ENCODE measurements at places on chromosomes 3 and 15.
A peak's percentile ranks its signal among the peaks of the same experiment; 100 is the strongest.

GRCh38 chr3:171480526-171480925 is 20.3 kb upstream of the TNIK start:
- DNase-seq = no peak

DNA sequence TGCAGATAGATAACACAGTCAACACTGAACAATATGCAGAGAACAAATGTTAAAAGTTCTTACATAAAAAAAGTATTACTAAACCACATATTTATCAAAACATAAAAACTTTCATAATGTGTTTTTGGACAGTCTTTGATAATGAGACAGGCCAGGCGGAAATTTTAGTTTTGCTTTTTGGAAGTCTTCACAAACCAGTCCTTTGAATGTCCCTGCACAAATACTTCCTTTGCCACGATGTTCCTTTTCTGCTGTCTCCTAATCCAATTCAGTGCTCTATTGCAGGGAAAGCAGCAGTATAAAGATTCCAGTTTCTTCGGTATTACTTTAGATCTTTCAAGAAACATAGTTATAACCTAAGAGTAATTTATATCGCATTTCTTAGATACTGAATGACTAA is 135.9 kb downstream of the TBL1XR1 start:
- DNase-seq = no peak

- DNase-seq = no peak
Measured at GRCh38 chr15:74388363-74388951, 21.0 kb upstream of the CYP11A1 start.

DNA sequence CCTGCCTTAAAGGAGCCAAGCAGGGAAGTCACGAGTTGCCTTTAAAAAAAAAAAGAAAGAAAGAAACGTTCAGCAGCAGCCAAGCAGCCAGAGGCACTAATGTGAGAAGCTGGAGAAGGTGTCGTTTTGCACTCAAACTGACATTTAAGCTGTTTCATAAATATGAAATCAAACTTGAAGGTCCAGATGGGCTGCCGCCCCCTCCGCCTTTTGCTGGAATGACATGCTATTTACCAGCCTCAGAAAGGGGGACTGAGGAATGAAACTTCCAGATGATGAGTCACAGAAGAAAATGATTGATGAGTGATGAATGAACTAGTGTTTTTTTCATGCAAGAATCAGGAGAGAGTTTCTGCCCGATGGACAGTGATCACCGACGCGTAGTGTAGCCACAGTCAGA is 396.8 kb downstream of the IGSF11 start:
- DNase-seq = no peak

GRCh38 chr15:33051528-33051927 is 143.0 kb downstream of the FMN1 start:
- DNase-seq = no peak

GRCh38 chr3:34449305-34449704 is 650.9 kb downstream of the PDCD6IP start:
- no peak for DNase-seq

- no peak for DNase-seq
Measured at GRCh38 chr3:64493149-64493548, 194.7 kb downstream of the ADAMTS9 start.

DNA sequence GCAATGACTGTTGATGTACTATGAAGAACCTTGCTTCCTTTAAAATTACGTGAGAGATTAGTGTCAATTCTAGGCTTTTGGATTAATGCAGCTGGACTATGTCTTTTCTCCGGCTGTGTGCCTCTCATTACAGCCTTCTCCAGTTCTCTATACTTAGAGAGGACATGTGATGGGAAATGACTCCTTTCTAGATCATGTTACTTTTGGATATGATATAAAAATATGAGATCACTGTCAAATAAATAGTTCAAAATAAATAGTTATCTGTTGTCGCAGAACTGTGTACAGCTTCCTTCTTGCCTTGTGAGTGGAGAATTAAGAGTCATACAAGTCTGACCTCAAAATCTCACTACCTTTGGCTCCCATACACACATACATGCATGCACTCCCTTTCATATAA is 592.4 kb downstream of the DIPK2A start:
- DNase-seq = no peak

DNA sequence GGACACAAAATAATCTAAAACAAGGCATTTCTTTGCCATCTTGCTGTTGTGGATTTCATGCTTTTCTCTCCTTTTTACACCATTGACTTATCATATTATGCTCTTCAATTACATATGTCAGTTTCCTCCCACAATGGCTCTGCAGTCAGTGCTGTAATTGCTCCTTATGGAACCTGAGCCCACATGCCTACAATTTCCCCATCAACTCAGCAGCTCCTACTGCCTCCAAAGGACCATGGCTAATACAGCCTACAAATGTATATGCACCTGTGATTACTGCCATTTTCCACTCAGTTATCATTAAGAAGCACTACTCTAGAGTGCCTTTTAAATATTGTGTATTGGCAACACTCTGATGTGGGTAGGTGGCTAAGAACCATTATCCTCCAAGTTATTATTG is 30.8 kb downstream of the RTP4 start:
- no peak for DNase-seq

GRCh38 chr15:93614386-93615104 is 525.5 kb upstream of the RGMA start:
- DNase-seq = no peak

DNA sequence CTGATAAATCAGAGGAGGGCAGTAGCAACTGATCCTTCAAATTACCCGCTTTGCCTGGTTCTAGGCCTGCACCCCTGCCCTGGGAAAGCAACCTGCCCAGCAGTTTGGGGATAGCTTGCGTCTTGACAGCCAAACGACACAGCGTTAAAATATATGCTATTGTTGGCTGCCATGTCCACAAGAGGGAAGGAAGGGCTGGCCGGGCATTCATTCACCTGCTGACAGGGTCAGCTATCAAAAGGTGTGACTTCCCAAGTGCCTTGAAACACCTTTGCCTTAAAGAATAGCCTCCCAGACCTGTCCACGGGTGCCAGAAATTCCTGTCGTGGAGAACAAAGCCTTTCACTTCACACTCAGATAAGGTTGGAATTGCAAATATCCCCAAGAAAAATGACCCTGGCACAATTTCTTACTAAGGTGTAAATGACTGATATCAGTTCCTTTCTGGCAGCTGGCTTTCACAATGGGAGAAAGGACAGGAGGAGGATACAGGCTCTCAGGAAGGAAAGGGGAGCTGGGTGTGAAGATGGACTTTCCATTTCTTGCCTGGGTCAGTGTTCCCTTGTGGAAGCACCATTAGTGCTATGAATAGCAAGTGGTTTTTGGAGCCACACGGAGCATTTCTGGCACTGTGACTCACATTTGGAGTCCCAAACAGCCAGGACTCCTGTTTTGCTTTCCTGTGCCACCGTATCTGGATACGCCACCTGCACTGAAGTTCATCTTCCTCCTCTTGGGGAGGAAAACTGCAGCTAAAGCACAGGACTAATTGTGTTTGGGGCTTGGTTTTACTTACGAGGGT is 19.2 kb downstream of the ALDH1A3 start:
- DNase-seq = no peak

GRCh38 chr15:56286213-56286612 is 42.5 kb upstream of the RFX7 start:
- no peak for DNase-seq

DNA sequence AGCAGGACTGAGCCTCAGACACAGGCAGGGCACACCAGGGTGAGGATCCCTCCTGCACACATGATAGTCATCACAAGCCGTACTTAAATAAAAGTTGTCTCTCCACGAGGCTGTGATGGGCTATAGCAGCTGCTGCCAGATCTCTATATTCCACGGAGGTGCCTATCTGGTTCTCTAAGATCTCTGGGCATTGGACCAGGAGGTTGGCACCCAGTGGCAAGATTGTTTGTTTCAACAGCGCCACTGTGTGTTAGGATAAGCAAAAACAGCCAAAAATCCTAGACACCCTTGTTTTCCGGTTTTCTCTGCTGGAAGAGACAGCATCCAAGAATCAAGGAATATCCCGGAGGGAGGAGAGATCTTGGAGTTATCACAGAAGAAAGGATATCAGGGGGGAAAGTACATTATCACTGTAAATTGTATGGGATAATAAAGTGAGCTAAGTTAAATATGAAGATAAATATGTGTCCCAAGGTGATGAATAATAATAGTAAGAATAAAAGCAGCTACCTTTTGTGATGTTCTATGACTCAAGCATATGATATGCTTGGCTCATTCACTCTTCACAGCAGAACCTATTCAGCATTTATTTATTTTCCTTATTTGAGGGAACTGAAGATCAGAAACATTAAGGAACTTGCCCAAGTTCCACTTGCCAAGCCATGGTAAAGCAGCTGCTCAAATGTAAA is 90.6 kb upstream of the AKAP13 start:
- DNase-seq = peak; percentile 23

DNA sequence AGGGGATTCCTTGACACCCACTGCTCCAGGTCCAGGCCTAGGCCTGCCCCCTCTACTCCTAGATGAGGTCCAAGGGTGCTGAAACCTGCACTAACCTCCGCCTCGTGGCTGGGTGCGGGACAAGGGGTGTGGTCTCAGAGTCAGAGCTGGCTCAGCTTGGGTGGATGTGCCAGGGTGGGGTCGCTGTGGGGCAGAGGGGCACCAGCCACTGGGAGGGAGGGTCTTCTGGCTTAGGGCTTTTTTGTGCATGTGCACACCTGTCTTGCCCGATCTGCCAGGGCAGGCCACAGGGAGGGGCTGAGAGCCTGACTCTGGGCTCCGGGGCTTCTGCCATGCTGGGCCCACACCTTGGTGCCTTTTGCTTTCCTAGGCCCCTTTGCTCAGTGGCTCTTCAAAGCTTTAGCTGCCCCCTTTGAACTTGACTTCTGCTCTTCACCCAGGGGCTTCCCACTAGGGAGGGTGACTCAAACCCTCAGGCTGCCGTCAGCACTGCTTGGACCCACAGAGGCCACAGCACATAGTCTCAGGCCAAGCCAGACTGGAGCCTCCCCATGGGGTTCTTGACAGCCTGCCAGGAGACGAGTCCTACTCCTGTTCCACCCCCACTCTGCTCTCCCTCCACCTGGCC is 73.0 kb downstream of the KLF13 start:
- no peak for DNase-seq
